Left lung (tissue), 14 donors: ENCODE measurements at places on chromosomes 6 and 20.
A peak's percentile ranks its signal among the peaks of the same experiment; 100 is the strongest.

GRCh38 chr6:155801046-155801445 lies 345.4 kb upstream of the NOX3 start:
- no peak for DNase-seq

DNA sequence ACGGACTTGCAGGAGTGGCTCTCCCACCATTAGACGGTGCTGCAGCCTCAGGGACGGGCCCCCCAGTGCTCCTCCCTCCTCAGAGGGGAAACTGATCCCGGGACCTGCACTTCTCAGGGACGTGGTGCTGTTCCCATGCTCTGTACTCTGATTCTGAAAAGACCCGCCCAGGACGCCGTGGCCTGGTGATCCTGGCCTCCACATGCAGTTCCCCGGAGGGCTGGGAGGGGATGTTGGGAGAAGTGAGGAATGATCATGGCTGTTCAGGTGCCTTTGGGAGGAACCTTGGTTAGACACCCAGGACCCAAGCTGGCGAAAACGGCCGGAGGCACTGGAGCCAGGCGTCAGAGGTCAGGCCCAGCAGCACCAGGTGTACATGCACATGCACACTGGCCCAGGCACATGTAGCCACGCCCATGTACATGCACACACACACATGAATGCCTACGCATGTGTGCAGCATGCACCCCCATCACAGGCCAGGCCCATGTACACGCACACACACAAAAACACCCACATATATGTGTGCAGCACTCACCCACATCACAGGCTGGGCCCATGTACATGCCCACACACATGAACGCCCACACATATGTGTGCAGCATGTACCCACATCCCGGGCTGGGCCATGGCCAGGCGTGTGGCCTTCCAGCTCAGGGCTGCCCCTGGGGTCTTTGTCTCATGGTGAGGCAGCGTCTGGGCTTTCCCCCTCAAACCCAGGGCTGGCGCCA lies 52.6 kb upstream of the DACT2 start:
- DNase-seq = peak; percentile 68

DNA sequence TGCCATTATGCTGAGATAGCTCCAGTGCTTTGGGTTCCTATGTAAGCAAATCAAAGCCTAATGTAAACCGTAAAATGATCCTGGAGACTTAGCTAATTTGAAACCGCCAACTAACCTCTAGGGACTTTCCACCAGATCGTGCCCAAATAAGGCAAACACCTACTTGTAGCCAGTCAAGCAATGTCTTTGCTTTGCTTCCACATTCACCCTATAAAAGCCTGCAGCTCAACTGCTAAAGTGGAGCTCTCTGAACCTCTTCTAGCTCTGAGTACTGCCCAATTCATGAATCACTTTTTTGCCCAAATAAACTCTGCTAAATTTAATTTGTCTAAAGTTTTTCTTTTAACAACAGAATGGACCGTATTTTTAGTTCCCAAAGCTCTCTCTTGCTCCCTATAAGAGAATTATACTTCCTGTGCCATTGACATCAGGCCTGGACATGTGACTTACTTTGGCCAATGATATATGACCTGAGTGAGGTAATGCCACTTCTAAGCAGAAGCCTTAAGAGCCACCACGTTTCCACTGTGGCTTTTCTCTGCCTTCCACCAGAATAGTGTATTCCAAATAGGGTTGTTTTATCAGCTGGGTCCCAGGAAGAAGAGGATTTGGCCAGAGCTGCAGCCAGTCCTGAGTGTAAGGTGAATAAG lies 34.8 kb upstream of the PSMF1 start:
- no peak for DNase-seq

GRCh38 chr6:20098267-20098876 lies 113.9 kb downstream of the MBOAT1 start:
- no peak for DNase-seq
